ENCODE measurements at places on chromosomes 12 and 14.

DNA sequence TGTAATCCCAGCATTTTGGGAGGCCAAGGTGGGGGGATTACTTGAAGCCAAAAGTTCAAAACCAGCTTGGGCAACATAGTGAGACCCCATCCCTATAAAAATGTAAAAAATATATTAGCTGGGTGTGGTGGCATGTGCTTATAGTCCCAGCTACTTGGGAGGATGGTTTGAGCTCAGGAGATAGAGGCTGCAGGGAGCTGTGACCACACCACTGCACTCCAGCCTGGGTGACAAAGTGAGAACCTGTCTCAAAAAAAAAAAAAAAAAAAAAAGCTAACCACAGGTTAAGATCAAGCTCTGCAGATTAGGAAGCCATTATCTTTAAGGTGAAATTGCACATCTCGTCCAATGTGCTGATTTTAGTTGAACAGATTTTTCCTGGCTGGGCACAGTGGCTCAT is 23.7 kb upstream of the CERS5 start:
- no peak for DNase-seq

DNA sequence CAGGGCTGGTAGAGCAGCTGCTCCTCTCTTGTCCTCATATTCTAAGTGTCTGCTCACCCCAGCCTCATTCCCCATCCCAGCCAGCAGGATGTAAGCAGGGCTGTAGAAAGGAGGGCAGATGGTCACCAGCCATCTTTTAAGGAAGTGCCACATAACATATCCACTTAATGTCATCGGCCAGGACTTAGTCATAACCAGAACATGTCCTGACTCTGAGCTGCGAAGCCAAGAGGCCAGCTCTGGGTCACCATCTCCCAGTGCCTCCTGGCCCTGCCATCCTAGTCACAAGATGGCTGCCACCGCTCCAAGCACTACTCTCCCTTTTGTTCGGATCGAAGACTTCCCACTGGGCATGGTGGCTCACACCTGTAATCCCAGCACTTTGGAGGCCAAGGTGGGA is 123.9 kb downstream of the PLXNC1 start:
- no peak for DNase-seq

GRCh38 chr14:20580242-20580641 is 7.6 kb downstream of the RNASE11 start:
- no peak for DNase-seq

DNA sequence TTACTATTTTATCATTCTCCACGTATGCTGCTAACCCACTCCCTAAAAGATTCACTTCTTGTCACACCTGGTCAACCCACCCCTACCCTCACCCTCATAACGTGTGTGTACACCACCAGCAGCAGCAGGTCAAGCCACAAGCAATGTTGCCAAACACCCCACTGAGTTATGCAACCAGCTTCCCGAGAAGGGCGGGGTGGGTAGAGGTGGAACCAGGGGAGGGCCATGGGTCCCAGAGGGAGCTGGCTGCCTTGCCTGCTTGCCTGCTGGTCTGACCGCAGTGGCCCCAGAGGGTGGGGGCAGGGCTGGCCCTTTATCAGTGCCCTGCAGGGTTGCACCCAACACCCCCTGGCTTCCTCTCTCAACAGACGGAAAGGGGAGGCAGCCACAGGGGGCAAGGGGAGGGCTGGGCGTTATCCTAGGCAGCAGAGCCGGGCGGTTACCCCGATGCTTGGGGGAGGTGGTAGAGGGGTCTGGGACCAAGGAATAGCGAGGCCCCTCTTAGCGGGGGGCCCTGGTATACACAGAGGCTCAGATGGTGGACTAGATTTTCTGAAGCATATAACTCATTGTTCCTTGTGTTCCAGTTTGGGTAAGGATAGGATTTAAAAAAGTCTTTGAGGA is 3.5 kb upstream of the NFE2 start:
- no peak for DNase-seq

- DNase-seq = no peak
Observed at GRCh38 chr12:64170730-64171129, 51.4 kb downstream of the KICS2 start.

DNA sequence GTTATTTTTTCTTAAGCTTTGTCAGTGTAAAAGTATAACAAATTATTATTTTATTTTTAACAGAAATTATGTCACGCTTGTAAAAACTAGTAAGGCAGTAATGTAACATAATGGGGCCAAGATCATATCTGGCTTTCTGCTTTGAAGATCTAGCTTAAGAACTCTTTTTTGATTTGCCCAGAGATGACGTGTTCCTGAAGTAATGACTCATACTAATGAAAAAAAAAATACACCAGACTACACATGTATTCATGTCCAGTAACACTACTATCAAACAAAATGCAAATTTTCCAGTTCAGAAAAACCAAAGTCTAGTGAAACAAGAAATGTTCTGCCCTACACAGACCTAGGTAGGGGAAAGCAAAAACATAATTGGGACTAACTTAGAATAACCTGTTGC is 432.2 kb upstream of the ATXN7L3B start:
- no peak for DNase-seq

DNA sequence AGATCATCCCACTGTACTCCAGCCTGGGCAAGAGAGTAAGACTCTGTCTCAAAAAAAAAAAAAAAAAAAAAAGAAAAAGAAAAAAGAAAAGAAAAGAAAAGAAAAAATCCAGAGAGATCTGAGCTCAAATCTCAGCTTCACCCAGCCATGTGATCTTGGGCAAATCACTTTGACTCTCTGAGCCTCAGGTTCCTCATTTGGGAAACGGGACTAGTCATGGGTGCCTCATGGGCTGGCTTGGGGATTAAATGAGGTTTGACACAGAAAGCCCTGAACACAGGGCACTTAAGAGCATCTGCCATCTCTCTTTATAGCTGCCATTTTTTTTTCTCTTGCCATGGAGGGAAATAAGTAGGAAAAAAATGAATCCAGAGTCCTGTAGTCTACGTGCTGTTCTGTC is 86.2 kb upstream of the MYL2 start:
- DNase-seq = no peak

GRCh38 chr12:80868576-80868975 is 69.2 kb downstream of the LIN7A start:
- DNase-seq = no peak
